Stimulated activated naive B cell treated with anti-CD40 and anti-IgM and Interleukin-4, amounts not matched to agents 10 μg/mL and 1 μg/mL and 100 μg/mL, for 72 hours (primary cell): ENCODE measurements at places on chromosomes 1 and 21.

DNA sequence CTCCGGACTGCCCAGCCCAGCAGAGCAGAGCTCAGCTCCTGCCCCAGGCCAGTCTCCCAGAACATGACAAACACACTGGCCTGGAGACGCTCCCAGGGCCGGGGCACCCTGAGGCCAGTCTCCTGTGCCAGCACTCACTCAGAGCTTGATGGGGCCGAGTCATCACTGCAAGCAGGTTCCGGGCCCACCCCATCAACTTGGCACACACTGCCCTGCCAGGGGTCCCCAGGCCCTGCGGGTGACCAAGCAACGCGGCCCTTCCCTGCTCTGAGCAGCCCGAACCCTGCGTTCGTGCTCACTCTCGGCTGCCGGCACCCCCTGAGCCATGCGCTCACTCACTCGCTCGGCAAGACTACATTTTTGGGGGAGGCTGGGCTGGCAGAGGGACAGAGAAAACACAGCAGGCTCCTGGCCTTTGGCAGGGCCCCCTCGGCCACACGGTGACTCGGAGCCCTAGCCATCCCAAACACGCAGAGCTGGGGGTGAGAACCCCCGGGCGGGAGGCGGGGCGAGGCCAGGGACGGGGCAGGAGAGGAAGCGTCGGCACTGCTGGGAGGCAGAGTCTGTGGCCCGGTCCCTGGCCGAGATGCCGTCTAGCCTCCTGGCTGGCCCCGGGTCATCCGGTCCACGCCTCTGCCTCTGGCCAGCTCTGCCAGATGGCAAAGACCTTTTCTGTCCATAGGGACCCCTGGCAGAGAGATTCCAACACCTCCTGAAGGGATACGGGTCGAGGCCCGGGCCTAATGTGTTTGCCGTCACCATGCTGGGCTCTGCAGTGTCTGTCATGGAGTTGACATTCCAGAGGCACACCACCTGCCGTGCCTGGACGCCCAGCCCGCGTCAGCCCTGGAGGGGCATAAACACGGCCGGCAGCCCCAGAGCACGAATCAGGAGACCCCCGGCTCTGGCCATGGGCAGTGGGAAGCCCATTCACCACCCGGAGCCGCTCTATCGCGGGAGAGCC is 68.0 kb downstream of the MEGF6 start:
- DNase-seq = no peak

GRCh38 chr1:181522864-181523263 is 39.5 kb downstream of the CACNA1E start:
- DNase-seq = no peak

DNA sequence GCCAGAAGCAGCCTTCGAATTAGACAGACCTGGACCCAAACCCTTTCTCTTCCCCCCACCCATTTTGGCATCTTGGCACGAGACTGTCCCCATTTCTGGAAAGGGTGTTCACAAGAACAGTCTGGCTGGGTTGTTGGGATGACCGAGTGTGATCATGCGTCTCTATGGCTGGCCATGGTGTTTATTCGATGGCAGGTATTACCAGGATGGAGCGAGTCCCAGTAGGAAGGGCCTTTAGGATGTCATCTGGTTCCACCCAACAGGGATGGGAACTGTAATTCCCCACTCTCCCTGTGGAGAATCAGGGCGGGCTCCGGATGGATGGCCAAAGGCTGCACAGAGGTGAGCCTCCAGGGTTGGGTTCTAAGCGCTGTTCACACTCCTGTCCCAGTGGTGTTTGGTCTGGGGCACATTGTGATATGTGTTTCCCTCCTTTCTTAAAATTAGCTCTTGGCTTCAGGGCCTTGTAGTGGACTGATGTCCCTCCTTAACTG is 33.4 kb upstream of the ATP5PO start:
- no peak for DNase-seq

DNA sequence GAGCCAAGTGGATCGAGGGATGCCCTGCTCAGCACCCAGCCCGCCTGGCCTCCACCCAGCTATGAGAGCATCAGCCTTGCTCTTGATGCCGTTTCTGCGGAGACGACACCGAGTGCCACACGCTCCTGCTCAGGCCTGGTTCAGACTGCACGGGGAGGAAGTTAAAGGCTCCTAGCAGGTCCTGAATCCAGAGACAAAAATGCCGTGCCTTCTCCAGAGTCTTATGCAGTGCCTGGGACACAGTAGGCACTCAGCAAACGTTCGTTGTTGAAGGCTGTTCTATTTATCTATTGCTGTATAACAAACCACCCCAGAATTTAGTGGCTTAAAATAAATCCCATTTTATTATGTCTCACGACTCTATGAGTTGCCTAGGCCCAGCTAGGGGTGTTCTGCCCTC is 6.8 kb upstream of the BSND start:
- DNase-seq = no peak

DNA sequence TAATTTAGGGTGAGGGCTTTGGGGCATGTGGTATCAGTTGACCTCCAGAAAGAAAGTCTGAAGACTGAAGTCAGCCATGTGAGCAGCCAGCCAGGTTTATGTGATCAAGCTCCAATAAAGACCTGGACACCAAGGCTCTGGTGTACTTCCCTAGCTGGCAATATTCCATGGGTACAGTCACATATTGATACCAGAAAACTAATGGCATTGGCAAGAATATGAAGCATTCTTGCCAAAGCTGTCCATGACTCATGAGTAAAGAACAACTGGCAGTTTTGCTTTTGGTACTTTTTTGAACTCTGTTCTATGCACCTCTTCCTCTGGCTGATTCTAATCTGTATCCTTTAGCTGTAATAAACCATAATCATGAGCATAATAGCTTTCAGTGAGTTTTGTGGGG is 415.3 kb upstream of the CAMK1G start:
- DNase-seq = no peak

DNA sequence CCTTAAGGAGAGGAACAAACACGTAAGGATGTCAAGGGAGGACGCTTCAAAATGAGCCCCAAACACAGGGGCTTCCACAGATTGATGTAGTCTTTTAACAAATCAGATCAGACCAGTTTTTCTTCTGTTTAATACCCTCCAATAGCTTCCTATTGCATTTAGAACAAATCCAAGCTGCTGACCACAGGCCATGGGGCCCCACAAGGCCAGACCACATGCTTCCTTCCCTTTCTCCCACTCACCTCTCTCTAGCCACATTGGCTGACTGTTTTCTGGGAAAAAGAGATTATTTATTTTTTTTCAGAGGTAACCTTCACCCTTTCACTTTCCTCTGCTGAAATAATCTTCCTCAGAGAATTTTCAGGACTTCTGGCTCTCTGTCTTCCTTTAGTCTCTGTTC is 380.6 kb downstream of the SIPA1L2 start:
- DNase-seq = no peak

DNA sequence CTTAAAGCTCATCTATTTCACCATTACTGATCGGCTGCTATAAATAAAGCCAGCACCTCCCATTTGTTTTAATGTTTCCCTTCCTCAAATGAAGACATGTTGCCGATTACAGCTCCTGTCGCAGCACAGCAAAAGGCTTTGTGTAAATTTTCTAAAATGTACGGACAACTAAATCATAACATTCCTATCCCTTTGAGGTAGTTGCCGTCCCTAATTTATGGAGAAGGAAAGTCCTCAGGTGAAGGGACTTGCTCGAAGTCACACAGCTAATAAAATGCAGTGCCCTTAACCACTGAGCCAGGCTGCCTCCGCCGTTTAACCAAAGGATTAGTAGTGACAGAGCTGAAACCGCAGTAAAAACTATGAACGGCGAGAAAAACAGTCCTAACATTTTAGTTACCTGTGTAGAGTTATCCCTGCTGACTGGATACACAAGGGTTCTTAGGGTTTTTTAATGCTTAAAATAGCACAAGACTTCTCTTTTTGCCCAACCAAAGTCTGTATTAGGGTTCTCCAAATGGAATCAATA is 871 bp downstream of the PINK1 start:
- DNase-seq = no peak

DNA sequence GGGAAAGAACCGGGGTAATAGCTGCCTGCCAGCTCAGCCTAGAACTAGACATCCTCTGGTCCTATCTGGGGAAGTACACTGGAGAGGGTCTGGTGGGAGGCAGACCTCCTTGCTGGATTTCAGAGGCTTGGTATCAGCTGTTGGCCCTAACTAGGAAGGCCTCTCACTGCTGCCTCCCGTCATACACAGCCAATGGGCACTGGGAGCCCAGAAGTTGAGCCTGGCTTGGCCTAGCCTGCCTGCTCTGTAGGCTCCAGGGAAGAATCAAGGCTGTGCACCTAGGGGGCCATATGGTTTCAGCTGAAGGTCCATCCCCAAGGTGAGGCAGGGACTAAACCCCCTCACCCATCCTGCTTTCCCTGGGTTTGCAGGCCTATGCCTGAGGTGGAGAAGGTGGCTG is 4.3 kb upstream of the MUTYH start:
- no peak for DNase-seq

DNA sequence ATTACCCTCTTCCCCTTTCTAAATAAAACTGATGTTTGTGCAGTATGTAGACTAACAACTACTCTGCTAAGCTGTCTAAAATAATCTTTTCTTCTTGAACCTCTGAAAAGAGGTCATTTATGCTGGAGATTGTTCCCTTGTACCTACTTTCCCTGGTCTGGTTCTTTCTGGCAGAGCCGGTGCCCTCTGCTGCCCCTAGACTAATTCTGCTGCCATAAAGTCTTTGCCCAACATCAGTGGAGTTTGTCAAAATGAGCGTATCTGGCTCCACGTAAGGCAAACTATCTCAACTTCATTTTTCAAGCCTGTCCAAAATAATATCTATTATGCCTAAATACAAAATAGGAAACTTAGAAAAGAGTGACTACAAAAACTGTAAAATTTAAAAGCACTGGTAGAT is 30.9 kb upstream of the ANGPTL7 start:
- DNase-seq = no peak

DNA sequence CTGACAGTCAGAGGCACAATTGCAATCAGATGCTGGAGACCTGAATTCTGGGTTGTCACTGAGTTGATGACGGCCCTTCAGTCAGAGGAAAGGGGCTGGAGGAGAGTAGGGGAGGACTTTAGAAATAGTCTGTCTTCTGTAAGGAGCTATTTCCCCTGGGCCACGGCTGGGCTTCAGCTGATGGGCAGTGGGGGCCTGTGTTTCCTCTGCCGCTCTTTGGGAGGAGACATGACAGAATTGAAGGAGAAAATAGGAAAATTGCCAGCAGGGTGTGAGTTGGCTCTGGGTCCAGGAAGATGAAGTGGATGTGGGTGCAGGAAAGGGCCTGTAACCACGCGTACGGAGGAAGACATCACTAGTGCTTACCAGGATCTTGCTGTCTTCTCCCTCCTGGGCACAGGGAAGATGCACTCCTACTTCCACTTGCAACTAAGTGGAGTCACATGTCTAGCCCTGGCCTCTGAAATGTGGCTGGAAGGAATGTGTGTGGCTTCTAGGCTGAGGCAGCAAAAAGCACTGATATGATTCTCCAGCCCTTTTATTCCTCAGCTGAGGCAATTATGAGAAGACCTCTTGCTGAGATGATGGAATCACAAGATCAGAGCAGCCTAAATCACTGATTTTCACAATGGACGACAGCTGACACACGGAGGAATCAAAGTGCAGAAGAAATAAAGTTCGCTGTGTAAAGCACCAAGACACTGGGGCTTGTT is 250.0 kb downstream of the GRIK3 start:
- DNase-seq = no peak

DNA sequence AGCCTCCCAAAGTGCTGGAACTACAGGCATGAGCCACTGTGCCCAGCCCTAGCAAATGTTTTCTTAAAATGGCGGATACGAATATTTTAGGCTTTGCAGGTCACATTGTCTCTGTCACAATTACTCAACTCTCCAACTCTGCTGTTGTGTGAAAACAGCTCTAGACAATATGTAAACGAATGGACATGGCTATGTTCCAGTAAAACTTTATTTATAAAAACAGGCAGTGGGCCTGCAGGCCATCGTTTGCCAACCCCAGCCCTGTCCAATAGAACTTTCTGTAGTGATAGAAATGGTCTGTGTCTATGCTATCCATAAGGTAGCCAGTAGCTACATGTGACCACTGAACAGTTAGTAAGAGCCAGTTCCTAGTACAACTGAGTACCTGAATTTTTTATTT is 4.3 kb upstream of the FBXO6 start:
- no peak for DNase-seq

DNA sequence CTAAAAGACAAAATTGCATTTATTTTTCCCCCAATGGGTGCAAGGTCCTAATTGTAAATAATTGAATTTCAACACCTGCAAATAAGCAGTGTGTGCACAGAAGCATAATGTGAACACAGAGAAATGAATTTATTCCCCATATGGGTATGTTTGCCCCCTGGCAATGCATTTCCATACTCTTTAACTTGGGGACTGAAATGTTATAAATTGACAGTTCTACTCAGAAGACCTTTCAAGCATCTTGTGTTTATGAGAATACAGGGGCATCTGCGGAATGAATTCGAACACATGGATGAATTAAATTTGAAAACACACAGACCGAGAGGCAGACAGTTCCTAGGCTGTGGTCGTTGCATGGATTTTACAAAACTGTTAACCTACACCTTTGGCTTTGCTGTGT is 3.5 kb downstream of the PBX1 start:
- DNase-seq = no peak

DNA sequence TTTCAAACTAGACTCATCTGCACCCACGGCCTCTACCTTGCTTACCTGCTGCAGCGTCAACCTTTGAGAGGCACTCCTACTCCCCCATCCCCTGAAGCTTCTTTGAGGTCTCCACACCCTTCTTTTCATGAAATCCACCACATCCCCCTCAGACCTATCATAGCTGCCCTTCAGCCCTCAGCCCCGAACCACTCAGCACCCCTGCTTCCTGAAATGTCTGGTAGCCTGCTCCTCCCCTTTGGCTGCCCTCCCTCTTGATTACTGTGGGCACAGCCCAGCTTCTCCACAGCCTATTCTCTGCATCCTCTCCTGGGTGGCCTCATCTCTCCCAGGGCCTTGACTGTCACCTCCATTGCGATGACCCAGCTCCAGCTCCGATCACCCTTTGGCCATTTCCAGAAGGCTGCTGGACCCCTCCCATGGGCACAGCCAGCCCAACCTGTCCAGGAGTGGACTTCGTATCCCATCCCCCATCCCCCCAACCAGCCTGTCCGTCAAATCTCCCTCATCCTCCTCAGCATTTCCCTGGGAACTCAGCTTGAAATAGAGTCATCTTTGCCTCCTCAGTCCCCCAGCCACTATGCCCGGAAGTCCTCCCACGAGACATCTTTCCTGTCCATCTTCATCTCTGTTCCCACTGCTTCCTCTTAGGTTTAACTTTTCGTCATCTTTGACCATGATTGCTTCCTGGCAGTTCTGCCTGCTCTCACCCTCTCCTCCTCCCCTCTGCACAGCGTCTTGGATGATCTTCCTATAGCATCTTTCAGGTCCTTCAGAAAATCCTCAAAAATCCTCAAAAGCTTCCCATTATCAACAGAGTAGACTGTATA is 6.1 kb upstream of the ADORA1 start:
- no peak for DNase-seq
